Activated naive CD4-positive, alpha-beta T cell treated with anti-CD3 and anti-CD28 coated beads for 36 hours (primary cell): ENCODE measurements at places on chromosomes 12 and 14. TPM values are rescaled to one million over a fixed set of nuclear protein-coding genes. Genes with fewer than 3 reads are reported as not detected.
A peak's percentile ranks its signal among the peaks of the same experiment; 100 is the strongest.

DNA sequence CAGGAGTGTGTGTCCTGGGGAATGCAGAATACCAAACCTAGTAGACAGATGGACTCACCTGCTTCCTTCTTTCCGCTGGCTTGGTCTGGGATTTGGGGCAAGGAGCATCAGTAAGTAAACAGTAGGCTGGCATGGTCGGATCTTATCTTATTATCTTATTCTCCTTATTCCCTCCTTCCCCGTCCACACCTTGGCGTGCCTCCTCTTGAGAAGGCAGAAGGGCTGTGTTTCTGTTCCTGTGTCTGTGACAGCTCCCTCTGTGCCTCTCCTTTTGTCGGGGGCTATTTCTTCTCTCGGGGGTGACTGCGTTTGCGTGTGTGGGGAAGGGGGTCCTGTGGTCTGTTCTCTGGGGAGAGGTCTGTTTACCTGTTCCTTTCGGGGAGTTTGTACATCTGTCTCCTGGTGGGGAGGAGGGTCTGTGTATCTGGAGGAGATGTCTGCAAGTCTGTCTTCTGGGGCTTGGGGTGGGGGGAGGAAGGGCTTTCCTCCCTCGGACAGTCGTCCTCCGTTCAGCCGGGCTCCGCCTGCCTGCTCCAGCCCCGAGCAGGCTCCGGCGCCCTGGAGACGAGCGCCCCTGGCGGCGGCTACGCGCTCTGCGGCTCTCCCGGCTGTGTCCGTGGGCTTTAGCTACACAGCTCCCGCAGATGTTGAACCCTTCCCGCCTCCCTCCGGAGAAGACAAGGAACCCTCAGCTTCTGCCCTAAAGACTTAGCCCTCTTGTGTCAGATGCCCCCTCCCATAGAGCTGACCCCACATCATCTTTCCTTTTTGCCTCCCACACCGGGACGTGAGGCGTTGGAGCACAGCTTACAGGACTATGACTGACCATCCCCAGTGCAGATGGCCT lies 4.4 kb downstream of the KRT86 start:
- H3K4me3 ChIP-seq: no peak overlapping the region
- H3K4me1 ChIP-seq: peaks cover 3% of the 10 kb centered on the region
- no peaks in the 10 kb centered on the region for H3K36me3 ChIP-seq
- DNase-seq: peak; percentile 78
- peaks cover 12% of the 10 kb centered on the region for H3K27me3 ChIP-seq

DNA sequence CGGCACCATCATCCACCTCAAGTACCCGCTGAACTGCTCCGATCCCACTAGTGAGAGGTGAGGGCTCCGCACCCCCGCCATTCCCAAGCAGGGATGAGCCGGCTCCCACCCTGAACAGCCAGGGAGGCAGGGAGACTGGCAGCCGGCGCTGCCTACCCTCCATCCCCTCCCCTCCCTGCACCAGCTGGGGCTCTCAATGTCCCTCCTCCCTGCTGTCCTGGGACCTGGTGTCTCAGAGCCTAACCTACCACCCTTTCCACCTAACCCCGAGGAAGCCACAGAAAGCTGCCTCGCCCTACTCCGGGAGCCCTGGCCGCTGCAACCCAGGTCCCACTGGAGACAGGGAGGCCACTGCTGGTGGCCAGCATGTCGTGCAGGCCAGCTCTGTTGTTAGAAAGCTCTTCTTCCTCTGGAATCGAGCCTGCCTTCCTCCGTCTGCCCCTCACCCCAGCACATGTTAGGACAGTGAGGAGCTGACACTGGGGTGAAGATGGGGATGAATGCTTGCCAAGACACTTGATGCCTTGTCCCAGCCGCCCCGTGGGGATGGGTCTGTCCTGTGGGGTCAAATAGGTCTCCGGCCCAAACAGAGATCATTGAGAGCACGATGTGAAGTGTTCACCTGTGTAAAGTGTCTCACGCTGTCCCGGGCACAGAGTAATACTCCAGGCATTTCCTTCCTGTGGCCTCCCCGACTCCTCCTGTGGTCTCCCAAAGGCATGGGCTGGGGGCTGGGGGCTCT lies 1.1 kb downstream of the PTPN6 start:
- H3K4me3 ChIP-seq: peak overlapping the region; percentile 98
- peak overlapping the region; percentile 93 for H3K27ac ChIP-seq
- peaks cover 69% of the 10 kb centered on the region for H3K4me1 ChIP-seq
- peaks cover 62% of the 10 kb centered on the region for H3K36me3 ChIP-seq

The TAS2R50 gene
- total RNA-seq: not detected

The TMPRSS12 gene
- not detected for total RNA-seq

DNA sequence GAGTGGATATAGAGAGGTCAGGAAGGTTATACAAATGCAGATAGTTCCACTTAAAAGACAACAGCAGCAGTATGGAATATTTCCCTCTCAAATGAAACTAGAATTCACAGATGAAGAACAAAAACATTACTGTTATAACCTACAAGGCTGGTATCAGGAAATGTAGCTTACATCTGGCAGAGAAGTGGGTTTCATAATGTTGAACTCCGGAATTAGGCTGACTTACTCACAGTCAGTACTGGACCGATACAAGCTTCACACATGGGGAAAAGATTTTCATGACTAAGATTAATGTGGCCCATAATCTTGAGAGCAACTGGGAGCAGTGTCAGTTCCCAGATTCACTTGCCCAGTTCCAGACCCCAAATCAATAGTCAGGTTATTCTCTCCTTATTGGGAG lies 353.9 kb downstream of the DUSP6 start:
- H3K36me3 ChIP-seq: no peaks in the 10 kb centered on the region
- H3K4me1 ChIP-seq: no peaks in the 10 kb centered on the region
- DNase-seq: no peak
- H3K4me3 ChIP-seq: no peak overlapping the region
- no peak overlapping the region for H3K27ac ChIP-seq

DNA sequence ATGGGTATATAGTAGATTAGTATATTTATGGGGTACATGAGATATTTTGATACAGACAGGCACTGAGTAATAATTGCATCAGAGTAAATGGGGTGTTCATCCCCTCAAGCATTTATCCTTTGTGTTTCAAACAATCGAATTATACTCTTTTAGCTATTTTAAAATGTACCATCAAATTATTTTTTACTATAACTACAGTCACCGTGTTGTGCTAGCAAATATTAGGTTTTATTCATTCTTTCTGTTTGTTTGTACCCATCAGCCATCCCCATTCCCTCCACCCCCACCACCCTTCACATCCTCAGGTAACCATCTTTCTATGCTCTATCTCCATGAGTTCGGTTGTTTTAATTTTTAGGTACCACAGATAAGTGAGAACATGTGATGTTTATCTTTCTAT lies 115.8 kb downstream of the NUBPL start:
- DNase-seq: no peak
- no peak overlapping the region for H3K4me3 ChIP-seq
- peaks cover 2% of the 10 kb centered on the region for H3K4me1 ChIP-seq

The AVPR1A gene
- total RNA-seq: not detected

DNA sequence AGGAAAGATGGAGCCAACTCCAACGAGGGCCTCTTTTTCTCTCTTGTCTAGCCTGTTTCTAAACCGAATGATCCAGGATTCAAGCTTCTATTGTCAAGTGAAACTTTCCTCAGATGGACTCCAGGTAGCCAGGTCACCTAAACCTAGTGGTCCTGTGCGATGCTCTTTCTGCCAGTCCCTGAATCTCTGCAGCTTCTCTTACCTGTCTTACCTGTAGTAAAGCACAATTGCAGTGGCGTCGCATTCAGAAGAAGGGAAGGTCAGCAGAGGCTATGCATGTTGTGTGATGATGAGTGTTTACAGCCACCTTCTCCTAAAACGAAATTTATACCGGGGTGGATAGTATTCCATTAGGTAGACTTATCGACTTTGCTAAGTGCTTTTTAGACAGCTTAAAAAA lies 47.4 kb upstream of the TRAF3 start:
- H3K36me3 ChIP-seq: peaks cover 15% of the 10 kb centered on the region
- no peaks in the 10 kb centered on the region for H3K27me3 ChIP-seq
- no peak for DNase-seq

DNA sequence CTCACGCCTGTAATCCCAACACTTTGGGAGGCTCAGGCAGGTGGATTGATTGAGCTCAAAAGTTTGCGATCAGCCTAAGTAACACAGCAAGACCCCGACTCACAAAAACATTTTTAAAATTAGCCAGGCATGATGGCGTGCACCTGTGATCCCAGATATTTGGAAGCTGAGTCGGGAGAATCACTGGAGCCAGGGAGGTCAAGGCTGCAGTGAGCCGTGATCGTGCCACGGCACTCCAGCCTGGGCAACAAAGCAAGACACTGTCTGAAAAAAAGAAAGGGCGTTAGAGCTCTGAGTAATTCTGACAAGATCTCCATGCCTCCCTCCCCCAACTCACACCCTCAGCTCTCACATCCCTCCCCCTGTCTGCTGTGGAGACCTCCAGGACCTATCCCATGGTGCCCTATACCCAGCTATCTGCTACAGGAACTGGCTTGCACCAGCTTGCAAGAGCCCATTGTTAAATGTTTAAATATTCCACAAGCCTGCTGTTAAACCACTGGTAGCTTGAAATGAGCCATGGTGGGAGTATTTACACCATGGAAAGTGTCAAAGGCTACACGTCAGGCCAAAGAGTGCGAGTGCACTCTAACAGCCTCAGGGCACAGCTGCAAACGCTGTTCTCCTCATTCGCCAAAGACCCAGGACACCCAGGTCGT lies 35.1 kb upstream of the PPP2R5C start:
- DNase-seq: no peak
- H3K4me1 ChIP-seq: peaks cover 42% of the 10 kb centered on the region
- no peaks in the 10 kb centered on the region for H3K27me3 ChIP-seq
- no peak overlapping the region for H3K27ac ChIP-seq

GRCh38 chr14:52950898-52951680 lies at the start of gene FERMT2:
Gene FERMT2 (minus strand): TSS chr14:52951050. CDS start chr14:52950568, 482 bp downstream.
- DNase-seq: peak; percentile 25
- H3K27me3 ChIP-seq: peaks cover 49% of the 10 kb centered on the region
- H3K4me1 ChIP-seq: peaks cover 31% of the 10 kb centered on the region

DNA sequence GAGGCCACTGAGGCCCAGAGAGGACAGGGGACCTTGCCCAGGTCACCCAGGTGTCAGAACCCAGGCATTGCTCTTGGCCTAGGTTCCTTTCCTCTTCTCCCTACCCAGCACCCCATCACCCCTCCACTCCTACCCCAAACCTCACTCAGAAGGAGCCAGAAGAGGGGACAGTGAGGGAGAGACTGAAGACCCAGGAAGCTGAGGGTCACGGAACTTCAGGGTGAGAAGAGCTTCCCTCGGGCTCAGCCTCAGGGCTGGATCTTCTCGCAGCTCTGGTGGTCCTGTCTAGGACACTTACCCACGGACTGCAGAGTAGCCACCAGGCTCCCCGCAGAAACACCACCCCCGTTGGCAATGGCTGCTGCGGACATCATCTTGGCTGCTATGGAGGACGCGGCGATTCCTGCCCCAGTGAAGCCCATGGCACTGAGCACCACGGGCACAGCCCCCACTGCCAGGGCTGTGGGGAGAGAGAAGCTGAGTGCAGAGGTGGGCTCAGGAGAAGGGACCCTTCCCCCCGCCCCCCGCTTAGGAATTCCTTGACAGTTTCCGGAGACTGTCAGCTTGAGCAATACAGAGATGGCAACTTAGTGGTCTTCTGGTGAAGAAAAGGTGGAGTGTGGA lies 1.1 kb downstream of the IFI27L2 start:
- peaks cover 16% of the 10 kb centered on the region for H3K4me1 ChIP-seq
- DNase-seq: no peak
- H3K27me3 ChIP-seq: no peaks in the 10 kb centered on the region
- H3K36me3 ChIP-seq: peaks cover 4% of the 10 kb centered on the region
- peak overlapping the region; percentile 88 for H3K4me3 ChIP-seq

The CCDC177 gene
- not detected for total RNA-seq

The TMCC3 gene
- total RNA-seq: 0.05 TPM
